Stimulated activated effector memory CD8-positive, alpha-beta T cell treated with anti-CD3 and anti-CD28 coated beads, Interleukin-12 subunit alpha, Interleukin-12 subunit beta, amount 100 ng/mL, for 72 hours (primary cell): ENCODE measurements at places on chromosomes 3 and 15.

- DNase-seq = no peak
Measured at GRCh38 chr3:125148016-125148812, 64.3 kb downstream of the SLC12A8 start.

DNA sequence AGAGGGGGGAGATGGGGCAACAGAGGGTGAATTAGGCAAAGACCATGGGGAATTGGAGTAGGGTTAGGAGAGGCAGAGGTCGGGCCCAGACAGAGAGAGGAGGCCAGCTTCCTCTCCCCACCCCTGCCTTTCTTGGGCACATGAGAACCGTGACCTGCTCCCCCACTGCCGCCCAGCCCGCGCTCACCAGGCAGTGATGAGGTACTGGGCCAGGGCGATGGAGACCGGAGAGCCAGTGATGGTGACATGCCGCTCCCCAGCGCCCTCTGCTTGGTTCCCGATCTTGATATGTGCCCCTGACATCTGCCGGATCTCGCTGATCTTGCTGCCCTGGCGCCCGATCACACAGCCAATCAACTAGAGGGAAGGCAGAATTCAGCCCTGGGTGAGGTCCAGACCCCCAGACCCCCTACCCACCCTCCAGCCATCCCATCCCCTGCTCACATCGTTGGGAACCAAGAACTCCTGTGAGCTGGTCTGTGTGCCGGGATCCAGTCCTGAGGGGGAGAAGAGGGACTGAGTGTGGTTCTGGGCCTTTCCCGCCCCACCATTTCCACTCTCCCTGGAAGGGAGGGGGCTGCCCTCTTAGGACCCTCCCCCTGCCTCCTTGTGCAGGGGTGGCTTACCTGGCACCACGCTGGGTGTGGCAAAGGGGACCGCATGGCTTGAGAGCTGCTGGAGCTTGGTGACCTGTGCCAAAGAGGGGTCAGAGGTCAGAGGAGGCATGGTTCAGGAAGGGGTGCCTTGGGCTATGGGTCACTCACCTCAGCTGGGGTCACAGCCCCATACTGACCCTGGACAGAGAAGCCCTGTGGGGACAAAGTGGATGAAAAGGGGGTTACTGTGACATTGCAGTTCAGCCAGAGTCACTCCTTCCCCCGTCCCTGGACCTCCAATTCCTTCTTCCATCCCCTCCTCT is 3.7 kb downstream of the GPR62 start:
- no peak for DNase-seq

- no peak for DNase-seq
Measured at GRCh38 chr3:61425356-61425755, 136.0 kb upstream of the PTPRG start.

- no peak for DNase-seq
Measured at GRCh38 chr3:5317557-5317956, 130.1 kb downstream of the EDEM1 start.

GRCh38 chr15:47398594-47398993 is 318.7 kb upstream of the SEMA6D start:
- no peak for DNase-seq

DNA sequence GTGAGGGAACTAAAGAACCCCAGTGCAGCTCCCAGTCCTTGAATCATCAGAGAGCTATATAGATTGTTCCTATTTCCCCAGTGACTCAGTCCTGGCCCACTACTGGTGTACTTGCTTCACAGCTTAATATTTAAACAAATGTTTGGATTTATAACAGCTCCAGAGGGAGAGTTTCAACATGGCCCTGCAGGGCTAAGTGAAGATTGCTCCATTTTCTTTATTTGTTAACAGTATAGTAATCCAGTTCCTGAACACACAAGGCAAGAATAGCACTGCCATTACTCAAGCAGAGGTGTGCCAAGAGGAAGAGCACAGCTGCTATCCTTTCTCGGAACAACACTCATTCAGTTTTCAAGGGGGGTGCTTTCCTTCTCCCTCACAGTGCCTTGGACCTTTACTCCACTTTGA is 6.5 kb downstream of the SQOR start:
- no peak for DNase-seq

- no peak for DNase-seq
Measured at GRCh38 chr3:49135499-49135898, 2.6 kb upstream of the LAMB2 start.

DNA sequence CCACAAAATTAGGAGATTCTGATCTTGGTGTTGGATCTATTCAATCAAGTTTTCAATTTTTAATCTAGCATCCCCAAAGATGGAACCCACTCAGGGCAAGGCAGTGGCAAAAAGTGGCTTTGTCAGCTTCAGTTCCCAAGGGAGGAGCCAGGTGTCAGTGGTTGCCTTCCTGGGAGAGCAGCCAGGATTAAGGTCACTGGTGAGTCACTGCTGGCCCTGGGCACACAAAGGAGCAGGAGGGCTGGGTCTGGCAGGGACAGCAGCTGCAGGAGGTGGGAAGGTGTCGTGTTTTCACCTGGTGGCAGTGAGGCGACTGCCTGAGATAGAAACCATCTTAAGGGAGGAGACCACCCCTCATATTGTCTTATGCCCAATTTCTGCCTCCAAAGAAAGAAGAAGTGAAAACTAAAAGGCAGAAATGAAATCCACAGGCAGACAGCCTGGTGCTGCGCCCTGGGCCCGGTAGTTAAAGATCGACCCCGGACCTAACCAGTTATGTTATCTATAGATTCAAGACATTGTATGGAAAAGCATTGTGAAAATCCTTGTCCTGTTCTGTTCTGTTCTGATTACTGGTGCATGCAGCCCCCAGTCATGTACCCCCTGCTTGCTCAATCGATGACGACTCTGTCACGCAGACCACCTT is 5.9 kb upstream of the KLHL25 start:
- DNase-seq = no peak

- no peak for DNase-seq
Measured at GRCh38 chr3:151593928-151594327, 133.1 kb upstream of the IGSF10 start.

DNA sequence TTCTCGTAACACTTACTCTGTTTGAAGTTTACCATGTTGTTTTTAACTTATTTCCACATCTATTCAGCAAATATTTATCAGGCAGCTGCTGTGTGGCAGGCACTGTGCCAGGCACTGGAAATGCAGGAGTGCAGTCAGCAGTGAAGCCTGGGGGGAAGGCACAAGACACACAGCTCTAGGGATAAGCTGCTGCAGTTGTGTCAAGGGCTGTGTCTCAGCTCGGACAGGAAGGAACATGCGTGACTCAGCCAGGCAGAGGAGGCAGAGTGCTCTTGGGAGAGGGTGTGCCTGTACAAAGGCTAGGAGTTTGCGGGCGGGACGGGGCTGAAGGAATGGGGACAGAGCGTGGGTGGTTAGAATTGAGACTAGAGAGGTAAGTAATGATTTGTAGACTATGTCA is 24.7 kb downstream of the LYSMD4 start:
- no peak for DNase-seq

DNA sequence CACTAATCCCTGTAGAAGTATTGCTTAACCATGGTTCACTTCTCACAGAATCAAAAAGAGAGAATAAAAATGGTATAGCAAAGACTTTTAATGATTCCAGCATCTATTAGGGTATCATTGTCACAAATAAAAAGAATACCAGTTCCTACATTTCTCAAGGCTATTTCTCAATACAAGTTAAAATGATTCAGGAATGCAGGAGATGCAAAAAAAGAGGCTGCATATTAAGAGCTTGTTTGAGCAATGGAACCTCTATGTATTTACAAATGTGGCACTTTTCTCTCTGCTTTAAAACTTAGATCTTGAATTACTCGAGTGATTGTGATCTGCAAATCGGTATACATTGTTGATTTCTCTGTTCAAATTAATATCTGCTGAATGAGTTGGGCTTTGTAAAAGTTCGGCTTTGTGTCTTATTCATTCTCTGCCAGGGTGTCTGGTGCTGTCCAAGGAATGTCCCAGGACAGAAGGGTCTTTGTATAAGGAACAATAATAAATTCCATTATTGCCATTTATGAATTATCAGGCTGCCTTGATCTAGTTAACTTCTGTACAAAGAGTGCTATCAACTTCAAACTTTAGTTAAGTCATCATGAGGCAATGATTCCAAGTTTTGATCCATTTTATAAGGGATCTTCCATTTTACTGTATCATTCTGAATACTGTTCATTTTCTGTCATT is 364.2 kb downstream of the RBMS3 start:
- DNase-seq = no peak

DNA sequence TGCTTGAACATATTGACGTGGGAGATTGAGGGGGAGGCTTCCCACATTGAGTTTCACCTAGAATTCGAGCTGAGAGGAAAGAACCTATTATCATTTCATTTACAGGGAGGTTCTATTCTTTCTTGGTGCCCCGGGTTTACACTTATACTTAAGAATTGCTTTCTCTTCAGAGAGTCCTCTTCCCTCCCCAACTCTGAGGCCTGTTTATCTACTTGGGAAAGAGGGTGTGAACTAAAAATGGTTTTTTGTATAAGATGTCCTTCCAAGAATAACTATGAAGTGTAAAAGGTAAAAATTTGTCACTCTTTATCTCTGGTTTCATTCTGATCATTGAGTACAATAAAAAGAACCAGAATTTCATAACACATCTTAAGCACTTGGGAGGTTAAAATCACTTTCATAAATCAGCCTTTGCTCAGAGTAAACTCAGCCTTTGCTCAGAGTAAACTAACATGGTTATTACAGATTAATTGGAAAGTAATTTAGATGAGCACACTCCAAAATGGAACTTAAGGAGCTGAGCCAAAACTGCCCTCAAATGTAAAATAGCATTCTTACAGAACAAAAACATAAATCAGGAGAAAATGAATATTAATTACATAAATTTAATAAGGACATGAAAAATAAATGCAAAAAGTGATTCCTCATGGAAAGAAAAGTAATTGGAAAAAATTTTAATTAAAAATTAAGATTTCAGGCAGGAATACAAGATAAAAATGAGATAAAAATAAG is 75.2 kb downstream of the GADL1 start:
- no peak for DNase-seq

- no peak for DNase-seq
Measured at GRCh38 chr15:26146202-26146601, 283.1 kb upstream of the ATP10A start.

- no peak for DNase-seq
Measured at GRCh38 chr3:178618896-178619295, 82.7 kb downstream of the KCNMB2 start.

DNA sequence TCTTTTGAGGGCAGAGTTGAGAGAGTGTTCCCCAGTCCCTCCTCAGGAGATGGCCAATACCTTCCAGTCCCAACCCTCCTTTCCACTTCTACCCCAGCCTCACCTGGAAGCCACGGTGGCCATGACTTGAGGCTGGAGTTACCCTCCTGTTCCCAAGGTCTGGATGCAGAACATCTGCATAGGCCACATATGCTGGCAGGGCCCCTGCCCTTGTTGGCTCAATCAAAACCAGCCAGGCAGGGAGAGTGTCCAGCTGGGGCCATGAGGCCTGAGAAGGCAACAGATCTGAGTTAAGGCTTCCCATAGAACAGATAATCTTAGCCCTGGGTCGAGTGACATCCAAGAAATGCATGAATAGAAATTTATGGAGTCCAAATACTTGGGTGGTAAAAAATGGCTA is 23.6 kb upstream of the VIPR1 start:
- no peak for DNase-seq

GRCh38 chr15:67335534-67336222 is 81.1 kb downstream of the IQCH start:
- no peak for DNase-seq

DNA sequence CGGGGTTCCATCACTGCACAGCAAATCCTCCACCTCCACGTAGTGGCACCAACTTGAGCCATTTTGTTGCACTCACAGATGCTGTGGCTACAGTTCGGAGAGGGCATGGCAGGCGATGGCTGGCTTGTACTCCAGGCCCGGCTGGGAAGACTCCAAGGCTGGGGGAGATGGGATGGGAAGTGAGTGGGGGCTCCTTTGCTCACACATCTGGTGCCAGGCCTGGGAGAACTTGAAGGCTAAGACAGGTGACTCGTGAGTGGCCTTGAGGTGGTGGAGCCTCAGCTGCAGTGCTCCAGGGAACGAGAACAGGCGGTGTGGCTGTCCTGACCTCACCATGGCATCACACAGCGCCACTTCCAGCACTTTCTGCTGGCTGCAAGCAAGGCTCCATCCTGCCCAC is 87.9 kb downstream of the PLXNA1 start:
- no peak for DNase-seq

DNA sequence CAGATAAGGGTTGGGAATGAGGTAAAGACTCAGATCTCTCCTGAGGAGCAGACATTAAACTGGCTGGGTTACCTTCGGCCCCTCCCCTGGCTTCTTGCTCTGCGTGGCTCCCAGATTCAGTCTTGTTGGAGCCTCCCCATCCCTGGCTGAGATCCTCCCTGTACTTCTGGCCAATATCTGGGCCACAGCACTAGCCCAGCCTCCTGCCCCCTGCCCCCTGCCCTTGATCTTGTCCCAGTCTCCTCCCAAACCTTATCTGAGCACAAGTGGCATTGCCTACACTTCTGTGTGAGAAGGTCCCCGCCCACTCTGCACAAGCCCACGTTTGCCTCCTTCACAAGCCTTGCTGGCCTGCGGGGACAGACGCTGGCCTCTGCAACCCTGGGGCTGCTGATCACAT is 16.8 kb downstream of the PLA2G4F start:
- no peak for DNase-seq

GRCh38 chr3:33030246-33030645 is 66.7 kb downstream of the GLB1 start:
- no peak for DNase-seq

- no peak for DNase-seq
Measured at GRCh38 chr3:151568184-151568583, 107.3 kb upstream of the IGSF10 start.

DNA sequence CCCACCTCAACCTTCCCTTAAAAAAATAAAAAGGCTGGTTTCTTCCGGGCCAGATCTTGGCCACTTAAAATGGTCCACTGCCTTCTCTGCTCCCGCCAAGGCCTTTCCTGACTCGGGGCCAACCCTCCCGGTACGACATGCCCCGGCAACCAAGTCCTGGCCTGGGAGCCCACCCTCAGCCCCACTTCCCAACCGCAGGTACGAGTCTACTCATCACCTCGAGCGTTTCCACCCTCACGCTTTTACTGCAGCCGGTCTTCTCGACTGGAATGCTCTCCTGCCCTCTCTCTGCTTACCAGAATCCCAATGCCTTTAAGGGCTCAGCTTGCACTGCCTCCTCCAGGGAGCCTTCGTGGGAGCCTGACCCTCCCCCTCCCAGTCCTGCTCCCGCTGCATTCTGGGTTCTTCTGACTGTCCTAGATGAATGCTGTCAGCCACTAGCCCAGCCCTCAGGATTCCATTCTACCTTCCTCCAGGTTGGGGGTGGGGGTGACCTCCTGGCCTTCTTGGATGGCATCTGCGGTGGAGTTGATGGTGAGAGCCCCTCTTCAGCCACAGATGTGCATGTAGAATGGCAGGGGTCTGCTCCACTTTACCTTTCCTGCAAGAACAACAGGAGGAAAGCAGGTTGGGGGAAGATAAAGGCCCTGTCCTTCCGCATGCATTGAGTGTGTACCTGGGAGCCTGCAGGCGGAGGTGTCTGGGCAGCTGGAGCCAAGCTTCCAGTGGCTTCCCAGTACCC is 1.1 kb upstream of the CSRNP1 start:
- no peak for DNase-seq

DNA sequence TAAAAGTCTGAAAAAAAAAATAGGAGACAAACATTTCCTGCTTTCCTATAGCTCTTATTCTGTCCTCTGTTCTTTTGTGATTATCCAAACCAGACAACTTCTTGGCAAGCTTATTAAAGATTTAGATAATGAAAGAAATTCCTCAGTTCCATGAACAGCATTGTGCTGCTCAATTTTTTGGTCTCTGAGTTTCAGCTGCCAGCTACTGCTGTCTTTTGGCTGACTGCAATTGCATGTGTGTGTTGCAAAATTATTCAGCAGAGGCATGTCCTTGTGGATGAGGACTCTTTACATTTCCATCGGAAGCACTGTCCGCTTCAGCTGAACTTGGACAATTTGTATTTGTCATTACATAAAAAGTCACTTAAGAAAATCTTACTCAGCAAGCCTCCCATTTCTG is 397.3 kb upstream of the RASGRP1 start:
- DNase-seq = no peak
